ENCODE measurements at places on chromosomes 6 and 20. TPM values are rescaled to one million over a fixed set of nuclear protein-coding genes. Genes with fewer than 3 reads are reported as not detected.
A peak's percentile ranks its signal among the peaks of the same experiment; 100 is the strongest.

The KCNQ5 gene
- total RNA-seq: 0.11 TPM

The NFYA gene
- total RNA-seq: 12.5 TPM

The CST4 gene
- total RNA-seq: not detected

The PRL gene
- total RNA-seq: not detected

The CLIC5 gene
- 285 TPM for total RNA-seq

GRCh38 chr6:140319209-140319608 is 944.8 kb upstream of the CITED2 start:
- DNase-seq: no peak

GRCh38 chr6:132414761-132415160 is 13.5 kb upstream of the MOXD1 start:
- DNase-seq: peak; percentile 34

GRCh38 chr6:6987749-6988148 is 120.0 kb upstream of the RREB1 start:
- DNase-seq: no peak

- no peak for DNase-seq
Observed at GRCh38 chr6:65289491-65289890, 417.5 kb downstream of the EYS start.

DNA sequence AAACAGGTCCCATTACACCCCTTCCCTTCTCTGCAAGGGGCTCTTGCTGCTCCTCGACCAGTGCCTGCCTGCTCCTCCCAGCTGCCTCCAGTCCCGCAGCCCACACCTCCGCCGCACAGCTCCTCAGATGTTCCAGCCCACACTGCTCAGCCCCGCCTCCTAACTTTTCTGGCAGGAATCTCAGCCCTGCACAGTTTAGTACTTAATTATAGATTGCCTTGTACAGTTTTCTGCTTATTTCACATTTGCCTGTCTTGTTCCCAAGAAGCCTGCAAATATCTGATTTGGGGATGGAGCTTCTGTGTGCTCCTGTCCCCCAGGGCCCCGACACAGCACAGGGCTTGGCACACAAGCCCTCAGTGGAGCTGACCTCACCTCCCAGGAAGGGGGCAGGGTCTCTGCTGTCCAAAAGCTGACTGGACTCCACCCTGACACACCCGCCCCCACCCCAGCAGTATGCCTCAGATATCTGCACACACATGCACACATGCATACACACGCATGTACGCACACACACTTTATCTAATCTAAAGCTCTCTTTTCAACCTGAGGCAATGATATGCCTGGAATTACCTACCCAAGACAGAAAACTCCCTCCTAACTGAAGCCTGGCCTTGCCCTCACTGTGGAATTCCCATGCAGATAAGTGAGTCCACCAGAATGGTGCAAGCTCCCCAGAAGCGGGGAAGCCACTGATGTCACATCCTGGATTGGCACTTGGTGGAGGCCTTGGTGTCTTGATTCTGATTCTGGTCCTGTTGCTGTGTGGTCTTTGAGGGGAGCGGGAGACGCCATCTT is 1.2 kb upstream of the PNPLA1 start:
- no peak for DNase-seq

DNA sequence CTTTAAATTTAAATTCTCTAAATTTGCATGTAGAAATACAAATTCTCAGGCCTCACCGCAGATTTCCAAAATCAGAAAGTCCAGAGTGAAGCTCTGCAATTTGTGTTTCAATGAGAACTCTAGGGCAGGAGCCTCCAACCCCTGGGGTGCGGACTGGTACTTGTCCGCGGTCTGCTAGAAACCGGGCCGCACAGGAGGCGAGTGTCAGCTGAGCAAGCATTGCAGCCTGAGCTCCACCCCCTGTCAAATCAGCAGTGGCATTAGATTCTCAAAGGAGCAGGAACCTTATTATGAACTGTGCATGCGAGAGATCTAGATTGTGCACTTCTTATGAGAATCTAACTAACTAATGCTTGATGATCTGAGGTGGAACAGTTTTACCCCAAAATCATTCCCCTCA is 203.0 kb upstream of the PCSK2 start:
- no peak for DNase-seq

- no peak for DNase-seq
Observed at GRCh38 chr6:22657352-22657980, 88.1 kb downstream of the HDGFL1 start.

DNA sequence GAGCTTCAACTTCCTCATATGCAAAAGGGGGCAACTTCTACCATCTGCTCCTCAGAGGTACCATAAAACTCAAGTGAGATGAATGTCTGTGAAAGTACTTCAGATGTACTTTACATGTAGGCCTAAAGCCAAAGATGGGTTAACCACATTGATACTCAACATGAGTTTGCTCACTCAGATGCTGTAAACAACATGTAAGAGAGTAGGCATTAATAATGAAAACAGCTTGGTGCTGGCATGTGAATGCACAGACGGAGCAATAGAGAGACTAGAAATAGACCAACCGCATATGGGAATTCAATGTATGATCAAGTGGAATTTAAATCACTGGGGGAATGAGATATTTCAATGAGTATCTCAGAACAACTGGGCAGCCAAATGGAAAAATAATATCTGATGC is 143.8 kb upstream of the CDYL start:
- no peak for DNase-seq

- DNase-seq: no peak
Observed at GRCh38 chr20:4720977-4721349, 746 bp upstream of the PRND start.

DNA sequence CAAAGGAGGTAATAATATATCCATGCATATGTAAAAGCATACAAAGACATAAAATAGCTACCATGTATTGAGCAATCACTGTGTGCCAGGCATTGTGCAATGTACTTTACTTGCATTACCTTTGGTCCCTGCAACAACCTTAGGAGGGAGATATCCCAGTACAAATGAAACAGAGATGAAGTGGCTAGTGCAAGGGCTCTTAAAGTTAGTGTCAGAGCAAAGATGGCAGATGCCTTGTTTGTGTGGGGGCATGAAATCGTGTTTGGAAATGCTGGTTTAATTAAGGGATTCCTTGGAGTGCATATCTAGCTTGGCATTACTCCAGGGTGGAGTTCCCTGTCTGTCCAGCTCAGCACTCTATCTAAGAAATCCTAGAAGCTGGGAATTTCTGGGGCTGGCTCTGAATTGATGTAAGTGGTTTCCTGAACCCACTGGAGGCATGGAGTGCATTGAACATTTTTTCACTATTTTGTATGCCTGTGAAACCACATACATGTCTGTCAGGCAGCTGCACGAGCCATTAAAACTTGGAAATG is 9.8 kb downstream of the PAQR8 start:
- no peak for DNase-seq

DNA sequence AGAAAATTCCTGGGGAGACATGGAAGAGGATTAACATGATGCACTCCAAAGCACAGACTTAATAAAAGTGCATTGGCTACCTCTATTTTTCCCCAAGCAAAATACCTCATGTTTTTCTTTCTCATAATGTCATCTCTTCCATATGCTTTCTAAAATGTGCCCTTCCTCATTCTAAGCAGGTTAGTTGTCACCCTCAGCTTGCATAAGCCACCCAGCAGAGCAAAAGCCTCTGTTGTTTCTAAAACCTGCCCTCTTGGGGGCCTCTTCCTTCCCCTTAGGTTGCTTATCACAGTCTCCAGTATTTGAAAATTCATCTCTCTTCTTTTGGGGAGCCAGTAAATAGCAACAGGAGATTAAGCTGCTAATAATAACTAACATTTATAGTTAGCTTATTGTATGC is 183.6 kb upstream of the FLRT3 start:
- DNase-seq: no peak

GRCh38 chr6:3410385-3411360 is 46.2 kb downstream of the SLC22A23 start:
- no peak for DNase-seq

DNA sequence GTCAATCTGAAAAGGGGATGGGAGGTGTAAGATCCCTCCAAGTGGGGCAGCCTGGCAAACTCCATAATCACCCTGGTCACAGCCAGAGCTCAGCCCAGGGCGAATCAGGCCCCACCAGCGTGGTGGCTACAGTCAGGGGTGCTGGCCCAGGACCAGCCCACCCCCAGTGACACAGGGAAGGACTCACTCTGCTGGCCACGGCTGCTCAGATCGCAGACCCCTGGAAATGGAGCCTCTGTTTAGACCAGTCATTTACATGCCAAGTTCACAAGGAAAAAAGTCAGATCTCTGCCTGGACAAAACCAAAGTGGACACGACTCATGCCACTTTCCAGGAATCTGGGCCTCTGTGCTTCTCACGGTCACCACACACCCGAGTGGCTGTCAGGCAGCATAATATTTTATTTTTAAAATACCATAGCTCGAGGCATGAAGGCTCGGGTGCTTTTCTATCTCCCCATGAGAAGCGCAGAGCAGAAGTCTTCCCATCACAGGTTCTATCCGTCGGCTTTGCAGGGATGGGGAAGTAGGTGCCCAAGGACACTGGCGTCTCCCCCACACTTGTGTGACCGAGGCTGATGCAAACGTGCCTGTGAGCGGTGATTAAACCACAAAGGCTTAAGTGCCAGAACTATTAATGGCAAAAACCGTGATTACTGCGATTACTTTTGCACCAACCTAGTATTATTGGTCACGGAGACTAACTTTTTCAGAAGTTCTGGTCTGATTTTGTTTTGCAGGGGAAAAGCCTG is 13.0 kb downstream of the PXDC1 start:
- no peak for DNase-seq

- peak; percentile 38 for DNase-seq
Observed at GRCh38 chr6:113873043-113873667, 16.0 kb downstream of the MARCKS start.

- DNase-seq: no peak
Observed at GRCh38 chr6:74115674-74116073, 419.7 kb downstream of the CD109 start.

GRCh38 chr6:116139917-116140316 is 14.0 kb upstream of the COL10A1 start:
- DNase-seq: no peak

- DNase-seq: no peak
Observed at GRCh38 chr6:127205036-127205435, 61.6 kb upstream of the RNF146 start.

DNA sequence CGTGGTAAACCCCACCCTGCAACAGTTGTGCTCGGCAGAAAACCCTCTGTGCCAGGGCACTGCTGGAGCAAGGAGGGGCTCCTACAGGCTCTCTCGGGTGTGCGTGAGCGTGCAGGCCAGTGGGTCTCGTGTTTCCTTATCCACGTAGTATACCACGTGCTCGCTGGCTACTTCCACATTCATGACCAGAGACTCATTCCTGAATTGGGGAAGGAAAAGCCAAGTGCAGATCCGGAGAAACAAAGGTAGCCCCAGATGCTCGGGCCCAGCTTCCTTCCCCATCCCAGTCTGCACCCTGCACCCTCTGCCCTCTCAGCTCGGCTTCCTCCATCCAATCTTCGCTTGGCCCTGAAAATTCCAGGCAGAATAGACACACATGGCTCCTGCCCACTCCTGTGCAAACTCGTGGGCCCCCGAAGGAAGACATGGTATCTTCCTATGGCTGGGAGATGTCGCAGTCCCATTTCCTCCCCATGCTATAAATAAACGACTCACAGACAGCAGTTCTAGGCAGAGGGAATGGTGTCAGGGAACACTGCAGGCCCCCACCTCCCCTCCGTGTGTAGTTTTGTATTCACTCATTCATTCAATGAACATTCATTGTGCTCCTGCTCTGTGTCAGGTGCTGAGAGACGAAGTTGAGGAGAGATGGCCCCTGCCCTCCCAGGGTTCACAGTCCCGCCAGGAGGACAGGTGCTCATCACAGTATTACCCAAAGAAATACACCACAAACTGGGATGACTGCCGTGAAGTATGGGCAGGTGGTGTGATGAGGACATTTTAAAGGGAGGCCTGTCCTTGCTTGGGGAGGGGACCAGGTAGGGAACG is 29.6 kb downstream of the NPEPL1 start:
- peak; percentile 13 for DNase-seq

- DNase-seq: no peak
Observed at GRCh38 chr6:33967966-33968724, 164.3 kb upstream of the MLN start.

DNA sequence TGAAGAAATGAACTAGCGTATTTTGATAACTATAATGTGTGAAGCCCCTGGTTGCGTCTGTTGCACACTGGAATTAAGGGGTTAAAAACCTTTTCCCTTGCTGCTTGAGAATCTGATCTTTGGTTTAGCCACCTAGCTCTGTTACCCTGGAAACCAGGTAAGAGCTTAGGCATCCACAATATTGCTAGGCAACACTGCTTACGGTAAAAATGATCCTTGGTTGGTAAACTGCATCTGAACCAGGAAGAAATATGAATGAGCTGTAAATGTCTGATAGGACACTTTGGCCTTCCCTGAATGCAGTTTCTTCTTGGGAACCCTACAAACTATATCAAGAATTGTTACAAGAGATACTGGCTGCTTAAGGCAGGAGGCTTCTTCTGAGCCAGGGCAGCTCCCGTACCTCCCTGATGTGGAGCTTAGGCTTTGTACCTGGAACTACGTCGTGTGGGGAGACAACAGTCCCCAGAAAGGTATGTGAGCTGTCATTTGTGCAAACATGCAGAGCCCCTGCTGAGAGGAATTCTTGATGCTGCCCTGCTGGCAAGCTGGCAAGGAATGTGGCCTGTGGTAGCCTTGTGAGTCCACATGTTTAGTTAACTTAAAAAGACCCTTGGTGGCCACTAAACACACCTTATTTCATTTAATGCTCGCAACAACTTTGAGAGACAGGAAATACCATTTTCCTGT is 18.4 kb downstream of the UBE3D start:
- no peak for DNase-seq

GRCh38 chr6:122918714-122919113 is 77.3 kb upstream of the CLVS2 start:
- no peak for DNase-seq

GRCh38 chr6:142118328-142118727 is 14.4 kb upstream of the GJE1 start:
- DNase-seq: no peak

DNA sequence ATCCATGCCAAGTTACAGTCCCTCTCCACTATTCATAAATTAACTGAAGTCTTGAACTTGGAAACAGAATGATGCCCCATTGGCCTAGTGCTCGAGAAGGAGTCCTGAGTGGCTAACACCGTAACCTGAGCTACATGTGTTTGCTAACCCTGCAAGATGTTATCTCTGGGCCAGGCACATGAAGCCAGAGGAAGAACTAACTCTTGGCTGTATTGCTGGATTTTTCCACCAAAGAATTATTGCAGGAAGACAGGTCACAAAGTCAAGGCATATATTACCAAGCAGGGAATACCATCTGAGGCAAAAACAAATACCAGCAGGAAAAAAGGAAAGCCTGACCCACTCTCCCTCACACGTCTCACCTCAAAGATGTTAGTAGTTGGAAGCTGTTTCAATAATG is 148.9 kb upstream of the PHACTR1 start:
- DNase-seq: no peak

DNA sequence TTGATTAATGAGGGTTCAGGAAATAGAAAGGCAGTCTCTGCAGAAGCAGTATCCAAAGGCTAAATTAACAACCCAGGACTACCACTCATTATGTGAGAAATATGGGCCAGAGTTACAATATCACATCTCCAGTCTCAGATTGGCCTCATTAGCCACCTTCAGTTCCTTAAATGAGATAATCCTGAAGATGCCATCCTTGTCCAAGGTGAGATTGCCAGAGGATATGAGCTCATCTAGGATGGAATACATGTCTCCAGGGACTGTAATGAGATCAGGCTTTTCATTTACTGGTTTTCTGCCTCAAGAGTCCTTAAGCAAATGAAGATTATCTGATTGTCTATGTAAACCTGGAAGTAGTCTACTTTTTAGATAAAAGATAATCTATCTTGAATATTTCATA is 196.3 kb downstream of the FUT9 start:
- no peak for DNase-seq

- no peak for DNase-seq
Observed at GRCh38 chr6:15475872-15476271, 187.0 kb downstream of the DTNBP1 start.

- no peak for DNase-seq
Observed at GRCh38 chr6:74137911-74138310, 441.9 kb downstream of the CD109 start.

Measured in left ventricle myocardium inferior (tissue), 1 donor.